ENCODE measurements at places on chromosomes 7 and 10. TPM values are rescaled to one million over a fixed set of nuclear protein-coding genes. Genes with fewer than 3 reads are reported as not detected.
A peak's percentile ranks its signal among the peaks of the same experiment; 100 is the strongest.

The CALML3 gene
- total RNA-seq, result not detected

The MARCHF5 gene
- 48.9 TPM for total RNA-seq

The SMO gene
- total RNA-seq, result 41.6 TPM

The SGPL1 gene
- 60.3 TPM for total RNA-seq

The CYP2W1 gene
- total RNA-seq, result not detected

The KMT2C gene
- 76.2 TPM for total RNA-seq

The CYP2C9 gene
- not detected for total RNA-seq

- H3K4me3 ChIP-seq, result no peak overlapping the region
- no peaks in the 10 kb centered on the region for H3K4me1 ChIP-seq
- no peaks in the 10 kb centered on the region for H3K36me3 ChIP-seq
Observed at GRCh38 chr7:42981601-42982000, 49.4 kb downstream of the MRPL32 start.

GRCh38 chr7:140333223-140333622, 65.1 kb downstream of the SLC37A3 start:
- no peaks in the 10 kb centered on the region for H3K4me1 ChIP-seq
- no peak overlapping the region for H3K27ac ChIP-seq
- DNase-seq, result no peak
- H3K4me3 ChIP-seq, result no peak overlapping the region

- H3K36me3 ChIP-seq, result peaks cover 28% of the 10 kb centered on the region
- no peak overlapping the region for H3K4me3 ChIP-seq
- H3K4me1 ChIP-seq, result peaks cover 15% of the 10 kb centered on the region
- no peak for DNase-seq
- no peak overlapping the region for H3K27ac ChIP-seq
Observed at GRCh38 chr10:95688648-95689047, 5.1 kb downstream of the TCTN3 start.

GRCh38 chr10:2494399-2494798, 572.9 kb upstream of the PFKP start:
- no peak for DNase-seq
- no peak overlapping the region for H3K27ac ChIP-seq
- H3K27me3 ChIP-seq, result peaks cover 13% of the 10 kb centered on the region
- no peak overlapping the region for H3K4me3 ChIP-seq
- no peaks in the 10 kb centered on the region for H3K36me3 ChIP-seq

- H3K27me3 ChIP-seq, result no peaks in the 10 kb centered on the region
- no peaks in the 10 kb centered on the region for H3K36me3 ChIP-seq
- no peak for DNase-seq
- no peak overlapping the region for H3K27ac ChIP-seq
Observed at GRCh38 chr10:5490698-5491464, 8.5 kb downstream of the CALML5 start.

GRCh38 chr7:113799896-113800295, 118.9 kb downstream of the PPP1R3A start:
- H3K27ac ChIP-seq, result no peak overlapping the region
- DNase-seq, result no peak
- no peak overlapping the region for H3K4me3 ChIP-seq
- H3K36me3 ChIP-seq, result peaks cover 2% of the 10 kb centered on the region

DNA sequence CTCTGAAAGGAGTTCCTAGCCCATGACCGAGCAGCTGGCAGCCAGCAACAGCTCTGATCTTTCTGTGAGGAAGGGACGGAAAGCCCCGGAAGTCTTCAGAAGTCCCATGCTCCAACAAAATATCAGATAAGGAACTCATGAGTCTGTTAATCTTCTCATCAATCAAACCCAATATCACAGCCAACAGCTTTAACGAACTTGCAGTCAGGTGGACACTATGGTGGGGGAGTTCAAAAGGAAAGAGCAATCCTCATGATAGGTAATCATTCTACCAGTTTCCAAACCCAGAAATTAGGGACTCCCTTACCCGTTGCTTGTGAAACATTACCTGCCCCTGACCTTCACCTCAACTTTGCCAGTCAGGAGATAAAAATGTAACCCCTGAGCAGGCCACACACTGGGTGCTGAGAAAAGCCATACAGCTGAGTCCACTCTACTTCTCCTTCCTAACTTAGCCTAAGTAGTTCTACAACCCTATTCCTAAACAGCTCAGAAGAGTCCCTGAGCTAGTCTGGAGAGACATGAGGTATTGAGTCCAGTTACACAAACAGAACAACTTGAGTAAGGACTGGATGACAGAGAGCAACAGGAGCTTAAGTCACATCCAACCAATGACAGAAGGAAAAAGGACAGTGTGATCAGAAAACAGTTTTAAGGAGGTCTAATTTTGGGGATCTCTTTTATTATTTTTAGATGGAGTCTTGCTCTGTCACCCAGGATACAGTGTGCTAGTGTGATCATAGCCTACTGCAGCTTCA, 2.2 kb downstream of the NDST2 start:
- no peak overlapping the region for H3K27ac ChIP-seq
- peaks cover 19% of the 10 kb centered on the region for H3K4me1 ChIP-seq
- no peaks in the 10 kb centered on the region for H3K27me3 ChIP-seq
- DNase-seq, result no peak
- H3K4me3 ChIP-seq, result peak overlapping the region; percentile 10

GRCh38 chr7:55520426-55521140, 51.7 kb downstream of the VOPP1 start:
- DNase-seq, result no peak
- H3K36me3 ChIP-seq, result peaks cover 6% of the 10 kb centered on the region
- peaks cover 18% of the 10 kb centered on the region for H3K4me1 ChIP-seq

GRCh38 chr10:73650537-73651331, 5.1 kb downstream of the SYNPO2L start:
- H3K4me3 ChIP-seq, result no peak overlapping the region
- no peak overlapping the region for H3K27ac ChIP-seq
- peaks cover 4% of the 10 kb centered on the region for H3K4me1 ChIP-seq

GRCh38 chr7:107068156-107068555, 23.7 kb downstream of the PRKAR2B start:
- H3K4me1 ChIP-seq, result peaks cover 25% of the 10 kb centered on the region
- H3K27me3 ChIP-seq, result peaks cover under 1% of the 10 kb centered on the region
- H3K4me3 ChIP-seq, result no peak overlapping the region
- DNase-seq, result no peak
- H3K36me3 ChIP-seq, result no peaks in the 10 kb centered on the region

GRCh38 chr10:45627412-45628048, 45.0 kb downstream of the ZFAND4 start:
- H3K4me3 ChIP-seq, result no peak overlapping the region
- H3K27ac ChIP-seq, result no peak overlapping the region
- DNase-seq, result no peak

- DNase-seq, result no peak
- peaks cover 14% of the 10 kb centered on the region for H3K27me3 ChIP-seq
- H3K27ac ChIP-seq, result peak overlapping the region; percentile 78
- H3K4me1 ChIP-seq, result peaks cover 46% of the 10 kb centered on the region
- H3K4me3 ChIP-seq, result peak overlapping the region; percentile 86
Observed at GRCh38 chr10:117373823-117374505, 1.3 kb downstream of the PDZD8 start.

GRCh38 chr7:144473908-144474307, 70.4 kb upstream of the NOBOX start:
- H3K4me1 ChIP-seq, result no peaks in the 10 kb centered on the region
- no peak overlapping the region for H3K4me3 ChIP-seq
- DNase-seq, result no peak
- H3K36me3 ChIP-seq, result no peaks in the 10 kb centered on the region

- no peak overlapping the region for H3K4me3 ChIP-seq
- peaks cover 5% of the 10 kb centered on the region for H3K27me3 ChIP-seq
- H3K36me3 ChIP-seq, result peaks cover 2% of the 10 kb centered on the region
- H3K4me1 ChIP-seq, result peaks cover 8% of the 10 kb centered on the region
- DNase-seq, result no peak
Observed at GRCh38 chr7:128872394-128872824, 9.8 kb downstream of the ATP6V1F start.

- no peaks in the 10 kb centered on the region for H3K27me3 ChIP-seq
- DNase-seq, result no peak
- peaks cover 5% of the 10 kb centered on the region for H3K36me3 ChIP-seq
- no peaks in the 10 kb centered on the region for H3K4me1 ChIP-seq
- H3K4me3 ChIP-seq, result no peak overlapping the region
Observed at GRCh38 chr10:72370201-72370722, 15.5 kb upstream of the DNAJB12 start.

- peak within 1 kb of the TSS; percentile 71 for H3K4me3 ChIP-seq
- DNase-seq, result no peak
- H3K27ac ChIP-seq, result peak within 1 kb of the TSS; percentile 77
- H3K36me3 ChIP-seq, result no peaks in the 10 kb centered on the region
Observed at GRCh38 chr10:24952143-24952706, at the start of gene PRTFDC1. PRTFDC1 (minus strand) TSS chr10:24952606; CDS start chr10:24952575, 31 bp downstream.

DNA sequence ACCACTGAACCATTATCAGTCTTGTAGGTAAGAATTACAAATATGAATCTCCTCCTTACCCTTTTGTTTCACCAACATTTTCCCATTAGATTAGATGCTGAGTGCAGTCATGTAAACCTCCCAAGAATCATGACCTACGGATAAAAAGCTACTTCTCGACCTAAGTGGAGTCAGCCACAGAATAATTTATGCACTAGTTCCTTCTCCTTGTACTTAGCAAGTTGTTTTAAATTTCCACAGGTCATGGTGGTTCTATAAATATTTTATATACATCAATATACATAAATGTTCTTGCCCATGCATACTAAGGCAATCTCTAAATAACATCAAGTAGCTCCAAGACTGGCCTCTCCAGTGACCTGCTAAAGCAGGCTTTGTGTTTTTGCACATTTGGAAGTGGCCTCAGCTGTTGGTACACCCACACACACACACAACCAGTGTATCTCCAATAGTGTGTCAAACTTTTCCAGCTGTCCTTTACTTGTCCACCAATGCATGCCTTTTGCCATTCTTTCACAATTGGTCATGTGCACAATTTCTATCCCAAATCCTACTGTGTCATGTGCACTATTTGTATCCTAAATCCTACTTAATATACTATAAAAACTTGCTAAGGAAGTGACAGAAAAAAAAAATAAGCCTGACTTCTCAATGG, 21.5 kb downstream of the LMOD2 start:
- H3K36me3 ChIP-seq, result peaks cover 11% of the 10 kb centered on the region
- no peak for DNase-seq
- H3K27me3 ChIP-seq, result no peaks in the 10 kb centered on the region
- H3K27ac ChIP-seq, result no peak overlapping the region

- peak overlapping the region; percentile 82 for H3K4me3 ChIP-seq
- no peaks in the 10 kb centered on the region for H3K36me3 ChIP-seq
- DNase-seq, result peak; percentile 92
Observed at GRCh38 chr7:151249034-151249731, 689 bp upstream of the SMARCD3 start.

DNA sequence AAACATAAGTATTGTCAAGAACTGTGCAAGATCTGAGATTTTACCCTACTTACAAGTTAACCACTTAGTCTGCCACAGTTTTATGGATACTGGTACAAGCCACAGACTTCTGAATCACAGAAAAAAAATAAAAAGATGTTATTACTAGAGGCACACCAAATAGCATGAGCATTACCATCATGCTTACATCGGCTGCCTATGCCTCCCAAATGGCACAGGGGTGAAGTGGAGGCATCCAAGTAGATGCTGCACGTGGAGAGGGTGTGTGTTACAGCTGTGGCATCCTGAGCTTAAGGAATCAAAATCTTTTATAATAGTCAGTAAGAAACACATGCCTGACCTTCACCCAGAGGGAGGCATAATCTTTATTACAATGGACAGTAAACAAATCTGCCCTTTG, 207.8 kb downstream of the TFEC start:
- no peaks in the 10 kb centered on the region for H3K27me3 ChIP-seq
- no peaks in the 10 kb centered on the region for H3K36me3 ChIP-seq
- peaks cover 19% of the 10 kb centered on the region for H3K4me1 ChIP-seq
- DNase-seq, result no peak
- H3K27ac ChIP-seq, result no peak overlapping the region
- H3K4me3 ChIP-seq, result no peak overlapping the region

DNA sequence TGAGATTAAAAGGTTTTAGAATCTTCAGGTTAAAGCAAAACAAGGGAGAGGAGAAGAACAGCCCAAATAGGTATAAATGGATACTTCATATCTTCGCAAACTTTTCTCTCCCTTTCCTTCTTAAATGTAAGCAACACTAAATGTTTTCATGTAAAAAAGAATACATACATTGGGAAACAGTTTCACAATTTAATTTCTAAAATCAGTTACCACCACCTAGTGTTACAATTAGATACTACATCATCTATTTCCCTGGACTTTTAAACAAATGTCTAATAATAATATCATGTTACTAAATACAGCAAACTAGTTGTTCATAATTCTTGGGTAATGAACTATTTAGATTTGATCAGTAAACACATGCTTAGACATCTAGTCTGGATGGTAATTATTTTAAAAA, 35.8 kb downstream of the MINDY3 start:
- no peaks in the 10 kb centered on the region for H3K27me3 ChIP-seq
- no peak for DNase-seq
- H3K4me3 ChIP-seq, result no peak overlapping the region
- peaks cover 4% of the 10 kb centered on the region for H3K4me1 ChIP-seq
- H3K27ac ChIP-seq, result no peak overlapping the region
- peaks cover 19% of the 10 kb centered on the region for H3K36me3 ChIP-seq

DNA sequence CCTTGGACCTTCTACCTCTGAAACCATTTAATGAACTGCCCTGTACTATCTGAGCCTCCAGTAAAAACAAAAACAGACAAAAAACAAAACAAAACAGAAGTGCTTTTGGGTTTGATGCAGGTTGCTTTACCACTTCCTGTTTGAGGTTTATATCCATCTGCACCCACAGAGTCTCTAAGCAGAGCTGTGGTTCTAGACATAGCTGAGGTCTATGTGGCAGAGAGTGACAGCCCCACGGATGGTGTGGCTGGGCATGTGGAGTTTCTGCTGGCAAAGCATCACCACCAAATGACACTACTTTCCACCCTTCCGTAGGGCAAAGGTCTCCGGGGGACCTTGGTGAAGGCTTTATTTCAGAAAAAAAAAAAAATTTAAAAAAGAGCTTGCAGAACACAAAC, 754.2 kb downstream of the GRID1 start:
- peak; percentile 51 for DNase-seq
- no peaks in the 10 kb centered on the region for H3K36me3 ChIP-seq
- H3K27me3 ChIP-seq, result no peaks in the 10 kb centered on the region
- H3K27ac ChIP-seq, result no peak overlapping the region
- H3K4me1 ChIP-seq, result no peaks in the 10 kb centered on the region

- DNase-seq, result no peak
- no peaks in the 10 kb centered on the region for H3K4me1 ChIP-seq
Observed at GRCh38 chr10:118980870-118981269, 48.6 kb upstream of the NANOS1 start.

GRCh38 chr10:34537629-34538231, 277.4 kb downstream of the PARD3 start:
- H3K27ac ChIP-seq, result no peak overlapping the region
- peaks cover 21% of the 10 kb centered on the region for H3K4me1 ChIP-seq
- no peak for DNase-seq
- no peaks in the 10 kb centered on the region for H3K27me3 ChIP-seq

GRCh38 chr10:132666705-132667341, 119.1 kb downstream of the NKX6-2 start:
- no peaks in the 10 kb centered on the region for H3K36me3 ChIP-seq
- no peaks in the 10 kb centered on the region for H3K27me3 ChIP-seq
- peaks cover 54% of the 10 kb centered on the region for H3K4me1 ChIP-seq
- peak overlapping the region; percentile 85 for H3K27ac ChIP-seq
